ENCODE measurements at places on chromosomes 3 and 15.

DNA sequence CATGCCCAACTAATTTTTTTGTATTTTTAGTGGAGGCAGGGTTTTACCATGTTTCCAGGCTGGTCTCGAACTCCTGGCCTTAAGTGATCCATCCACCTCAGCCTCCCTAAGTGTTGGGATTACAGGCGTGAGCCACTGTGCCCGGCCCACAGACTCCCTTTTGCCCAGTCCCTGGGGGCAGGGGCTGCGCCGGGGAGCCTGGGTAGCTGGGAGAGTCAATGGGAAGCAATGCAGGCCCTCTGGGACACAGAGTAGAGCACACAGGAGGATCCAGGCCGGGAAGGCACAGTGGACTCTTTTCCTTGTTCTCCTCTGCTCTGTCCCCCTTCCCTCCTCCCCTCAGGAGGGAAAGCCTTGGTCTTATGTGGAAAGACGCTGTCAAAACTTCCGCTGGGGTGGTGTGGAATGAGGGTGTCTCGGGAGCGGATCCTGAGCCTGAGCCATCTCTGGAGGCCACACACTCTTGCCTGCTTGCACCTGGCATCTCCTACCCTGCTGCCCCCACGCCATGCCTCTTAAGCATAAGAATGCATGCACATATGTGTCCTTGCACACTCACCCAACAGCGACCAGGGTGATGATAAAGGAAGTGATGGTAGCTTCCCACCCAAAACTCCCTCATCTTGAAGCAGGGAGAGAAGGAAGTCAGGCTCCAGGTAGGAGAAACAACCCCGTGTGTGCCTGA lies 11.9 kb upstream of the PRKCD start:
- no peak for DNase-seq

- no peak for DNase-seq
Observed at GRCh38 chr15:33515121-33515520, 204.4 kb downstream of the RYR3 start.

GRCh38 chr15:65371976-65372786 lies 5.6 kb downstream of the IGDCC3 start:
- no peak for DNase-seq

DNA sequence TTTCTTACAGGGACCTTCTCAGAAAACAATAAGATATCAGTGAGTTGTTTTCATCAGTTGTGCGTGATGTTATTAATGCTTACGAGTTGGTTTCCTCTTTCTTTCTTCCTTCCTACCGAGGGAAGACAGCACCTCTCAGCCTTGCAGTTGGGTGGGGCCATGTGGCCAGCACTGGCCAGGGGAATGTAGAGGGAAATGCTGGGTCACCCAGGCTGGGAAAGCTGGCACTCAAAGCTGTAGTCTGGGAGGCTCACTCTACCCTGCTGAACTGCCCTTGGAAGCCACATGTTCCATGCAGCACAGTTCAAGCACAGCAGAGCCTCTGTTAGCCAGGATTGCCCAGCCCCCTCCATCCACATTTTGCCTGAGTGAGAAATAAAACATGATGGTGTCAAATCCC lies 10.1 kb upstream of the CHCHD6 start:
- DNase-seq = no peak

- no peak for DNase-seq
Observed at GRCh38 chr3:87053553-87053952, 62.6 kb upstream of the VGLL3 start.

DNA sequence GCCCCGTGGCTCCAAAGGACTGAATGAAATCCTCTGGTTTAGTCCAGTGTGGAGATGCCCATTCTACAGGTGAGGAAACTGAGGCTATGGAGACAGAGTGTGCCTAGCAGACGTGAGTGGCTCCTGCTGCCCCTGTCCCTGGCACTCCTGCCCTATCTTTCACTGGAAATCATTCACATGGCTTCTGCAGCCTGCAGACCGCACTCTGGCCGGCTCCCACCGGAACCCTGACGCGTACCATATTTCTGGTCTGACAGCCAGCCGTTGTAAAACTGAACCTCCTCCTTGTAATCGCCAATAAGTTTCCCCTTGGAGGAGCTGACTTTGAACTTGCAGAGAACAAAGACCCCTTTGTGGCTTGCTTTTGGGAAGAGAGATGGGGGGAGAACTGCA lies 136.5 kb downstream of the CHSY1 start:
- DNase-seq = no peak

- no peak for DNase-seq
Observed at GRCh38 chr15:41511899-41512369, 1.7 kb downstream of the LTK start.

- no peak for DNase-seq
Observed at GRCh38 chr3:119700269-119700919, 2.4 kb upstream of the CFAP91 start.

- no peak for DNase-seq
Observed at GRCh38 chr3:134511500-134511899, 25.6 kb downstream of the CEP63 start.

DNA sequence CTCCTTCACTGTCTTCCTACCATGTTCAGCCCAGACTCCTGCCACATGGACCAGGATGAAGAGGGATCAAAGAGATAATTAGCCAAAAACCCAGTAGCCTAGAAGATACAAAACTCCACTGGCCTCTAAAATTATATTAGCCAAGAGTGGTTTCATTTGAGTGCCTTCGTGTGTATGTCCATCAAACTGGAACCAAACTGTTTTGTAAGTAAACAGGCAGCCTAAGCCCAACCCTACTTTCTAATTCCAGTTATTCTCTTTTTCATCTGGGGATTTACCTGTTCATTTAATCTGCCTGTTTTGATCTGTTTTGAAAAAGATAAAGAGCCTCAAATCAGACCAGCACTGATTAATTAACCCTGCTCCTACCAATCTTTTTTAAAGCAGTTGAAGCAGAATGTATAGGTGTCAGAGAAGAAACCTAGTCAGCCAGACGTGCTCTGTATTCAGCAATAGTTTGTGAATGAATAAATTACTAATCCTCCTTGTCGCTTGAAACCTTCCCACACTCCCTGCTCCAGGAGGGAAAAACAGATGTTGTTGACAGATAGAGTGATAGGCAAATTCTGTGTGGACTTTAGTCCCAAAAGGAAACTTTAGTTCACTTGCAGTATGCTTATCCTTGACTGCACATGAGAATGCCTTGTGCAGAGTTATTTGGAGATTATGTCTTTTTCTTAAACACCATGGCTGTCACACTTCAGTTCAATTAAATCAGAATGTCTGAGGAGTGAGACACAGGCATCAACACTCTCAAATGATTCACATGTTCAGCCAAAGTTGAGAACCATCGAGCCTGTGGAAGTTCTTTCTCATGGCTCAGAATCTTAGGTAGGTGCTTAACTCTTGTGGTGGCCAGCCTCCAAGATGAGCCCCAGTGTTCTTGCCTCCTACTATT lies 55.5 kb upstream of the ZBED2 start:
- no peak for DNase-seq

DNA sequence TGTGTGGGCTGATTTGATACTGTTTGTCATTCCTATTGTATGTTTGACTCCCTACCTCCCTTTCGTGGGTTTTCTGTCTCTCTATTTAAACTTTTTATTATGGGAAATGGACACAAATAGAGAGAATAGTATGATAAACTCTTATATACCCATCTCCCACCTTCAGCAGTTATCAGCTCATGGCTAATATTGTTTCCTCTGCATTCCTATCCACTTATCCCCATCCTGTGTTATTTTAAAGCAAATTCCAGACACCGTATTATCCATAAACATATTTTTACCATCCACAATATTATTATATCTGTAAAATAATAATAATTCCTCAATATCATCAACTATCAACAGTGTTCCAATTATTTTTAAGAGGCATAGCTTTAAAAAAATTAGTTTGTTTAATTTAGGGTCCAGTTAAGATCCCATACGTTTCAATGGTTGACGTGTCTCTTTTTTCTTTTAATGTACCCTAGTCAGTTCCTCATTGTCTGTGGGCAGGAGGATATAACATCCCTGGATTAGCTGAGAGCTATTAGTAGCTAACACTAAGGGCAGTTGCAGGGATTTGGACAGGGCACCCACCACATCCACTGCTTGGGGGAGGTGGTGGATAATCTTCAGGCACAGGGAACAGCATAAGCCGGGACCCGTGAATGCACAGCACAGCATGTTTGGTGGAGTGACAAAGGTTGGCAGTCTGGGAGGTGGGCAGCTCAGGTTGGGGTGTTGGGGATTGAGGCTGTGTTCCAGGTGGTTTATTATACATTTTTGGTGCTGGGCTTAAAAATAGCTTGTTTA lies 23.5 kb downstream of the PLCL2 start:
- no peak for DNase-seq

DNA sequence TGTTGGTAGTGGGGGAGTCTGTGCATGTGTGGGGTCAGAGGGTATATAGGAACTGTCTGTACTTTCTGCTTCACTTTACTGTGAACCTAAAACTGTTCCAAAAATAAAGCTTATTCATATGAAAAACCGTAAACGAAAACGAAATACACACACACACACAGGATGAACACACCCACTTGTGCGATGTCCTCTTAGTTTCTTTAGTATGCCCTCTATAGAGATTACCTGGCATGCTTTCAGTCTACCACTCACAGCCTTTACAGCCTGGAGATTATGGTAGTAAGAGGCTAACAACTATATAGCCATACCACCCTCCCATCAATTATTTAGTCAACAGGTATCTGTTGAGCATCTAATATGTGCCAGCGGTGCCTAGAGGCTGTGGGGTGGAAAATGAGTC lies 60.0 kb upstream of the UBE3A start:
- DNase-seq = no peak

- no peak for DNase-seq
Observed at GRCh38 chr15:95556225-95556624, 774.3 kb upstream of the NR2F2 start.

DNA sequence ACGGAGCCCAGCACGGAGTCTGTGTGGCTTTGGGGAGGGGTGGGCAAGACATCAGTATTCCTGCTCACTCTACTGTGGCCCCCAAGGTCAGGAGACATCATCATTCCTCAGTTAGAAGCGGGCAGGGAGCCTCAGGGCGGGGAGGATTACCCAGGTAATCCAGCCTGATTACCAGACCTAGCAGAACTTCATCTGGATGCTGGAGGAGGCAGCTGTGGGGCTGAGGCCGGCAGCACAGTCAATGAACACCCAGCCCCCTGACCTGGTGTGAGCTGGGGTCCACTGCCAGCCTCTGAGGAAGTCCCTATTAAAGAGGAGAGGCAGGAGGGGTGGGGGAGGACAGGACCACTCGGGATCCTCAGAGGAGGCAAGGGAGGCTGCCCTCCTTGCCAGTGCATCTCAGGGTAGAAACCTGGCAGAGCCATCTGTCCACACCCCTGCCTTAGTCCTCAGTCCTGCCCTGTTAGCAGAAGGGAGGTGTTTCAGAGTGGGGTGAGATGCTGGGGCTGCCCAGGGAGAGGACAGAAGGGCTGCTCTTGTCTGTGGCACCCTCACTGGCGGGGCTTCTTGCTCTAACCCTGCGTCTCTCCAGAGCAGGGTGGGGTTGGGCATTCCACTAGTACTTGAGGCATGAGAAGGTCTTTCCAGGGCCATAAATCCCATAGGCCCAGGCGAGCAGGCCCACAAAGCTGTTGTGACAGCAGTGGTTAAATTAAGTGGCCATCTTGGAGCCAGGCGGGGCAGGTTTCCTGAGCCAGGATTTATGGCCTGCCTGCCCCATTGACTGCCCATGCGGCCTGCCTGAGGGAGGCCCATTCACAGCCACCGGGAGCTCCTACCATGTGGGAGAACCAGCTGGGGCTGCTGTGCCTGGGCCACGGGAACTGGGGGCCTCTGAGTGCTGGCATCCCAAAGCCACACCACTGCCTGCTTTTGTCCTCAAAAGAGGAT lies 82.1 kb downstream of the LINGO1 start:
- no peak for DNase-seq

GRCh38 chr3:26556637-26557036 lies 65.9 kb upstream of the LRRC3B start:
- DNase-seq = no peak

DNA sequence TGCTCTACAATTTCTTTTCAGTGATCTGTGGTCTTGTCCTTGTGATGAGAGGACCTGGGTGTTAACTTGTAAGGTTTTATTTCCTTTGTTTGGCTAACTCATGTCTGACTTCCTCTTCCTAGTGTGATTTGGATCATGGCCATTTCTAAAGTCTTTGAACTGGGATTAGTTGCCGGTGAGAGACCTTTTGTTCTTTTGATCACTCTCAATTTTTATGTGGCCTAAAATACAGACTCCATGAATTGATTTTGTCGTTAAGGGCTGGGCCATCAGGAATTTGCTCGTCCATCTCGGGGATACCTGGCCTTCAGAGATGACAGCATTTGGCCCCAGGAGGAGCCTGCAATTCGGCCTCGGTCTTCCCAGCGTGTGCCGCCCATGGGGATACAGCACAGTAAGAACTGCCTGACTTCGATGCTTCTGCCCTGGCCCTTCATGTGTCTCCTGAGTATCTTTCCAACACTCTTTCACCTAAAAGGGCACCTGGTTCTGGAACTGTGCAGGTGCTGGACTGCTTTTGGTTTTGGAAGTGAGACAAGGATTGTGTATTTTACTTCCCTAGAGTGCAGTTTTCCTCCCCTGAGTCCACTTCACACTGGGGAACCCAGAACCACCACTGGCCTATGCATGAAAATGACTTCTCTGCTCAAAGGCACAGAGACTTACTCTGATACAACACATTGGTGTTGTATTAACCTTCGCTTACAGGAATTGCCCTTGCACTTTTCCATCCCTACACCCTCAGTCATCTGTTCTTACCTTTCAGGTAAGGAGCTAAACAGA lies 13.1 kb upstream of the LRRC2 start:
- DNase-seq = no peak

GRCh38 chr15:28019594-28020309 lies 79.4 kb downstream of the OCA2 start:
- no peak for DNase-seq

DNA sequence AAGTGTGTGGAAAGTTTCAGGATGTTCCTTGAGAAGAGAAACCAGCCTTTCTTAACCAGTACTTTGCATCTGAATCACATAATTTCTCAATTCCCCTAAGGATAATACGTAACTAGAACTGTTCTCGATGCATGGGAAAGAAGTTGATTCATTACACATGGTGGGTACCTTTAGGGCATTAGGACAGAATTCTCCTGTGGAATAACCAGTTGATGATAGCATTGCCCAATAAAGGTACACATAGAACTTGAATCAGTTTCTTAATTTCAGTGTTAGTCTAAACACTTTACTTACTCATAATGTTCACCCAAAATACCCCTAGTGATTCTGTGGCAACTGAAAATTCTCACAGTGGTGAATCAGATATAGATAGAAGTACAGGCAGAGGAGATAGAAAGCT lies 1030.9 kb downstream of the ROBO1 start:
- no peak for DNase-seq

GRCh38 chr15:33693166-33693800 lies 275.0 kb upstream of the CHRM5 start:
- DNase-seq = no peak

DNA sequence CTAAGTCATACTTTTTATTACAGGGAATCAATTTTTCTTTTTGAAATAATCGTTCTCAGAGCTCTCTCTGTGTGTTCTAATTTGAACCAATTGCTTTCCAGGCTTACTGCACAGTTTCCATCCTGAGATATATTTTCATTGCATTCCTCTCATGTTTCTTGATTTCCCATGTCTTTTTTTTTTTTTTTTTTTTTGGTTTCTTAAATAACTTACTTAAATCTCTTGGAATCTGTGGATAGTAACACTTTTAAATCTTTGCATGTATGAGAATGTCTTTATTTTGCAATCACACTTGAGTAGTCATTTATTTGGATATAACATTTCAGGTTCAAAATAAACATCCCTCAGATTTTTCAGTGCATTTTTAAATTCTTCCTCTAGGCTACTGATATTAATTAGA lies 14.5 kb upstream of the ABTB1 start:
- no peak for DNase-seq

Data from stimulated activated CD4-positive, alpha-beta T cell treated with anti-CD3 and anti-CD28 coated beads, TNF-alpha, amount 100 ng/mL, for 1 hour (primary cell).